ENCODE measurements at places on chromosomes 7 and 10.

DNA sequence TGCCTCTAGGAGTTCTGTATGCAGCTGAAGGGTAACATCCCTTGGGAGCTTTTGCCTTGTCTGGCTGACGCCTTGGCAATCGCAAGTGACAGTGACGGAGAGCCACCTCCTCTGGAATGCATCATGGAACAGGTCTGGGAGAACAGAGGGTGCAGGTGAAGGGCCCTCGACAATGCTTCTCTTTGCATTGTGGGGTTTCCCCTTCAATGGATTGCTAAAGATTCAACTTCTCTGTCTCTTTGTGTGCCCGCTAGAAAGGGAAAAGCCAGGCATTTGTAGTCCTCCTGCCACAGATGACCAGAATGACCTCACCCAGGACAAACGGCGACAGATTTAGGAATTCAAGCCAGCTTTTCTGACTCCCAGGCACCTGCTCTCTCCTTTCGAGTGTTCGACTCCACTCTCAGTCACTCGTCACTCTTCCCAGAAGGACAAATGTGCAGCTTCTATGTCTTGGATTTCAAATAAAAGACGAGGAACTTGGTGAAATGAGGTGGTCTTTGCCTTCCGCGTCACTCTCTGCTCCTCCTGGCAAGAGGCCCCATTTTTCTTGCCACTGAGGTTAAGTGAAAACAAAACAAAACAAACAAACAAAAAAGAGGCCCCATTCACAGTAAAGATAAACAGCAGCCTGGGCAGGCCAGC is 26.1 kb downstream of the IL2RA start:
- no peak for DNase-seq

DNA sequence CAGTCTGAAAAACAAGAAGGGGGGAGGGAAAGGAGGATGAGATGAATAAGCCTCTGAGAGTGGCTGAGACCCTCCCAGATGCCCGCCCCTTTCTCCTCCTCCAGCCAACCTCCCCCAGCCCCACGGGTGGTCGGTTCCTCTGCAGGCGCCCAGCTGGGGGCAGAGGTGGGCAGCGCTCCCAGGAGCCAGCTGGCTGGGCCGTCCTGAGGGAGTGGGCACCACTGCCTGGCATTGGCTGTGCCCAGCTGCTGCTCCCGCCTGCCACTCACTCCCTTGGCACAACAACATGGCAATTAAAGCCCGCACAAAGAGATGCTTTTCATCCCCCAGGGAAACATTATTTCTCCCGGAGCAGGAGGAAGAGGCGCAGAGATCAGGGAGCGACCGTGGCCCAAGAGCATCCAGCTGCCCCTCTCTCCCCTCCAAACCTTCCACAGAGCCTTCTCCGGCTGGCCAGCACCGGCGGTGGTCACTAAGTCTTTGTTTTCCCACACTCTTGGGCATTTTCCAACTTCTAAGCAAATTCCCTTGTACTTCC is 107.2 kb downstream of the SPDYE5 start:
- DNase-seq = no peak

DNA sequence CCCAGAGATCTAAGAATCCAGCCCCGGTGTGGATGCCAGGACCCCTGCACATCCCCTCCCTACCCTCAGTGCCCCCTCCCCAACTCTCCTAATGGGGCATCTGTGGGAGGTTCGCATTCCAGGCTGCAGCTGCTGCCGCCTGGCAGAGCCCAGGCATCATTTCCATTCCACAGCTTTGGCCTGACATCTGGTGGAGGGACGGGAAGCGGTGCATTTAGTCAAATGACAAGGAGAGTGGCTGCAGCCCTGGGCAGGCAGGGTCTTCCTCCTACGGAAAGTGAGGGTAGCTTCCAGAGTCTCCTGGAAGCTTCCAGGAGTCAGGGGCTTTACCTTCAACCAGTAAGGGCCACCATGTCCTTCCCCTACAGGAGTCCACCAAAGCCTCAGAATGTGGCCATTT is 30.8 kb downstream of the PRLHR start:
- DNase-seq = no peak

DNA sequence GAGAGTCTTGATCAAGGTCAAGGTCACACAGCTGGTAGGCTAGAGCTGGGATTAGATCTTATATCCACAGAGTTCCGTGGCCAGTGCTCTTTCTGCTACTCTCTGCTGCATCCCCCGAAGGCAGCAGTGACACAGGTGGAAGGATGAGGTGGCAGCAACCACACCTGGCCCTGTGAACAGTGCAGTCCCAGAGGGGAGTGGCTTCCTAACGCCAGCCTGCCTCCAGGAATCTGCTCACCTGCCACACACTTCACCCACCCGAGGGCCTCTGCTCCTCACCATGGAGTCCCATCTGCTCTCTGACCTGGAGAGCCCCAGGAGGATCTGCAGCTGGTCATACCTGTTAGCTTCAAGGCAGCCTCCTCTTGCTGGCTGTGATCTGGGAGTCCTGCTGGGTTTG is 484.2 kb downstream of the PLXNA4 start:
- no peak for DNase-seq

GRCh38 chr10:6020826-6021225 is 41.3 kb downstream of the IL2RA start:
- DNase-seq = no peak

GRCh38 chr10:28853195-28853594 is 175.9 kb downstream of the BAMBI start:
- no peak for DNase-seq

- DNase-seq = no peak
Observed at GRCh38 chr7:132004529-132004928, 448.1 kb upstream of the PODXL start.

DNA sequence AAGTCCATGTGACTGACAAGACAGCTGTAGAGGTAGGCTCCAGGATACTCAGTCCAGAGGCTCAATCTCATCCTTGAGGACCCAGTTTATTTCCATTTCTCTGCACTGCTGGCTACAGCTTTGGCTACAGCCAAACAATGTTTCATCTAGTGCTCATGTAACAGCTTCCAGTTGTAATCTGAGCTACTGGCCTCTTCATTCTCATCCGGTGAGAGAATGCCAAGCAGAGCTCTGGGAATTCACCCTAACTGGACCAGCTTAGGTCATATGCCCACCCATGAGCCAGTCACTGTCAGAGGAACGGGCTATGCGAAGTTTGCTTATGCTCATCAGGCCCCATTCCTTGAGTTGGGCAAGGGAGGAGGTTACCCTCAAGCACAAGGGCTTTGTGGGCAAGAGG is 192.9 kb downstream of the EVX1 start:
- DNase-seq = peak; percentile 10

Measured in non-pigmented ciliary epithelial cell (primary cell).